M059J (cell line): ENCODE measurements at places on chromosomes 11 and 22.
A peak's percentile ranks its signal among the peaks of the same experiment; 100 is the strongest.

DNA sequence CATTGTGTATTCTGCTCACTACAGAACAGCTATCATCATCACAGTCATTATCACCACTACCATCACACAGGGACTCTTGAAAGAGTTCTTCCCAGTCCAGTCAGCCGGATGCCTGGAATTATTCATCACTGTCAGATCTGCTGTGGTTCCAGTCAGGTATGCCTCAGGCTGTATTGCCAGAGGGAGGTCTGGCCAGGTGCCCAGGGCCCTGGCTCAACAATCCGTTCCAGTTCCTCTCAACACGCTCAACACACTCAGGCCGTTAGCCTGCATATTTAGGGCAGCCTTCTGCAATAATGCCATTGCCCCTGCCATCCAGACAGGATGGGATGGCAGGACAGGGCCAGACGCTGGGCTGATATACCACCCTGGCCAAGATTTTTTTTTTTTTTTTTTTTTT lies 28.6 kb upstream of the RASL10A start:
- DNase-seq: peak; percentile 96

DNA sequence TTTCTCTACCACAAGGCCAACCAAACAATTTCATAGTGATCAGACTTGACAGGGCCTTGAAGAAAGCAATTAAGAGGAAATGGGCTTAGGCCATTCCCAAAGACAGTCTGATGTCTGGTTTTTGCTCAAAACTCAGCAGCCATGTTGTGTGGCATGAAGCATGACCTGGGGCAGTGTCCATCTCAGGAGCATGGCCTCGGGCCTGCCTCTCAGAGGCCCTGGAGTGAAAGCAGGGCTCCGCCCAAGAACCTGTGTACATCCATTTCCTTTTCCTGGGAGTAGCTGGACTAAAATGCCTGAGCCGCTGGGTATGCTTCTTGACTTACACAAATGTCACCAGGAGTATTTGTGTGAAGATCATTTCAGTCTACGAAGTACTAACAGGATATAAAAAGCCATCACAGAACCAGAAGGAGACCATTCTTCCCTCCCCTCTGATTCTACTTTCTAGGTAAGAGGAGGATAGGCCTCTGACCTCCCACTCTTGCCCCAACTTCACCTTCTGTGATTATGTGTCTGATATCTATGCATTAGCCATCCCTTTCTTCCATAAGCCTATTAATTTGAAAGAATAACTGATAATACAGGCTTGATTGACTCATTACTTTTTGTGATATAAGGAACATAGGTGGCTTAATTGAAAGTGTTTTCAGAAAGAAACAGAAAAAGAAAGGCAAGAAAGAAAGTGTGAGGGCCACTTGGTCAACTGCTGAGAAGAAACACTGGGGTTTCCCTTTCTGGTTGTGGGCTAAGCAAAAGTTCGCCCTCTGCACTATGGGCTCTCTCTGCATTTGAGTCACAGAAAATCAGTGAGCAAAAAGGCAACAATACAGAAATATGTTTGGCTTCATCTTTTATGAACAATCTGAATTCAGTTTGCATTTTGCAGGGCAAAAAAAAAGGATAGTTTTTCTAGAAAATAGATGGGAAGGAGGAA lies 188.6 kb upstream of the MTMR2 start:
- no peak for DNase-seq

- DNase-seq: no peak
Observed at GRCh38 chr11:61654397-61654829, 25.8 kb upstream of the DAGLA start.

GRCh38 chr11:119791701-119792151 lies 62.7 kb upstream of the NECTIN1 start:
- no peak for DNase-seq

DNA sequence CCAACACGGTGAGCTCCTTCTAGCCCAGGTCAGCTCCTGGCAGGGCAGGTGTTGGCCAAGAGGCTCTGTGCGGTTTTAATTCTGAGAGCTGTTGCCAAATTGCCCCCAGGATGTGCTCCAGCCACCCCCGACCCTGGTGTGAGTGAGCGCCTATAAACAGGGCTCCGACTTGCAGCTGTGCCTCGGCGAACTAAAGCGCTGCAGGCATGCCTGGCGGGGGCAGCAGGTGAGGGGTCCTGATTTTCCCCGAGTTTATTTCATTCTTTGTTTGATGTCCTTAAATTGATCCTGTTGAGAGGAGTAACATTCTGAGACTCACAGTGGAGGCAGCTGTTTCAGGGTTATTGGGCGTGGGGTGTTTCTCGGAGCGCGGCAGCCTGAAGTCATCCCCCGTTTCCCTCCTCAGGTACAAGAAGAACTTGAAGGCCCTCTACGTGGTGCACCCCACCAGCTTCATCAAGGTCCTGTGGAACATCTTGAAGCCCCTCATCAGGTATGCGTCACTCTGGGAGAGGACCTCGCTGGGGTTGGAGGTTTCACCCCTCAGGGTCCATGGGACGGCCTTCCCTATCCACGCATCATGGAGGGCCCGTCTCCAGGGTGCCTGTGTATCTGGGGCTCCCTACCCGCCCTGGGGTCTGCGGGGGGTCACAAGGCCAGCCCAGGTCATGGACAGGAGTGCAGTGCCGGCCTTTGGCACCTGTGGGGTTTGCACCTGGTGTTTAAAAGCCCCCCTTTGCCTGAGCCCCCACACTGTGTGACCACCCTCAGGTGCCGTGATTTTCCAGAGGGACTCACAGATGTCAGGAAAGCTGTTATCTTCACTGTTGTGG lies 62.1 kb downstream of the ARHGAP8 start:
- DNase-seq: no peak

DNA sequence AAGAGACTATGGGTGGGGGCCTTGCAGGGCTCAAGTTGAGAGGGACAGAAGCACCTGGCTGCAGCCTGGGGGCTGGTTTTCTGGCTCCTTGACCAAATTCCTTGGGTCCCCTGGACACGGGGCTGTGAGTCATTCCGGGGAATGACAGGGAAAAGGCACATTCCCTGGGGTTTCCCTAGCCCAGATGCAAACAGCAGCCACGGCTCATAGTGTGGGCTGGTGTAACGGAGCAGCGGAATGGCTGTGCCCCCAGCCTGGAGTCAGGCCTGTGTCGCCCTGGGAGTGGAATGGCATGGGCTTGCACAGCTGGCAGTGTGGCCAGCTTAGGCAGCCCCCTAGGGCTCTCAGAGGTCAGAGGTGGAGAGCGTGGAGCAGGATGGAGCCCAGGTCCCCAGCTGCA lies 77.6 kb upstream of the KCNQ1OT1 start:
- peak; percentile 83 for DNase-seq
